ENCODE measurements at places on chromosomes 16 and 17.

DNA sequence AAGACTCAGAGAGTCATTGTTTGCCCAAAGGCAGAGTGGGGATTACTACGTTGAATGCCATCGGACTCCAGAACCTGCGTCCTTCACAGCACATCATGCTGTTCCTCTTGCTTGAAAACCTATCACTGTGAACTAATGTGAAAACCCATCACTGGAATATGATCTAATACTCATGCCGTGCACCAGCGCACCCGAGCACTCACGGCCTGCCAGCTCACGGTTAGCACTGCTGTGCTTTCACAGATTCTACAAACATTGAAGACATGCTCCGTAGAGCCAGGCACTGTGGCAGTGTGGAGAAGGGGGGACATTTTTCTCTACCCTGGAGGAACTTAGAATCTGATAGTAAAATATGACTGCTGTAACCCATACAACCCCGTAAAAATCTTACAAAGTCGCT lies 350.4 kb downstream of the C16orf95 start:
- no peak for DNase-seq

DNA sequence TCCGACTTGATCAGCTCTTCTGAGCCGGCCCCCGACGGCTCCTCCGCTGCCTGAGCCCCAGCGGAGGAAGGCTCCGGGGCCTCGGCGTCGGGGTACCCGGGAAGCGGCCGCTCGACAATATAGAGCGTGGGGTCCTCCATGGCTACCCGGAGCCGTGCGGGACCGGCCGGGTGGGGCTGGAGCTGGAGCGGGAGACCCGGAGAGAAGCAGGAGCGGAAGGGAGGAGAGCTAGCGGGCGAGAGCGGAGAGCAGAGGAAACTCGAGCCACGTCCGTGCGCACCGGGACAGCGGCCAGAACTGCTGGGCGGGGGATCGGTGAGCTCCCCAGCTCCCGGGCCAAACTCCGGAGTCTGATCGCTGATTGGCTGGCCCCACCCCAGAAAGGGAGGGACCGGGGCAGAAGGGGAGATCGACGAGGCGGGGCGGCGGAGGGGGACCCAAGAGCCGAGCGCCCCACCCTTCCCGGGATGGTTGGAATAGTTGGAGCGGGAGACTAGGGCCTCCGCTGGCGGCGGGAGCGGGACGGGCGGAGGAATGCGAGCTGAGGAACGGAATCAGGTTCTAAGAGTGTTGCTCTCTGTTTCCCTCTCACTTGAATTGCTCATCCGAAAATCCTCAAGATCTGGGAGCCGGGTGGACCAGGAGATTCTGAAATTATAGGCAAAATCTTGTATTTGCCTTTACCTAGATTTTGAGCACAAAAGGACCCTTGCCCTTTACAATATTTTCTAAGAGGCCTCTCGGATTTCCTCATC lies at the start of gene CAVIN1:
Gene CAVIN1 (minus strand): TSS at position 299 of the 755 bp plus-strand sequence. CDS start 159 bp downstream, at position 140.
- DNase-seq: peak; percentile 100

DNA sequence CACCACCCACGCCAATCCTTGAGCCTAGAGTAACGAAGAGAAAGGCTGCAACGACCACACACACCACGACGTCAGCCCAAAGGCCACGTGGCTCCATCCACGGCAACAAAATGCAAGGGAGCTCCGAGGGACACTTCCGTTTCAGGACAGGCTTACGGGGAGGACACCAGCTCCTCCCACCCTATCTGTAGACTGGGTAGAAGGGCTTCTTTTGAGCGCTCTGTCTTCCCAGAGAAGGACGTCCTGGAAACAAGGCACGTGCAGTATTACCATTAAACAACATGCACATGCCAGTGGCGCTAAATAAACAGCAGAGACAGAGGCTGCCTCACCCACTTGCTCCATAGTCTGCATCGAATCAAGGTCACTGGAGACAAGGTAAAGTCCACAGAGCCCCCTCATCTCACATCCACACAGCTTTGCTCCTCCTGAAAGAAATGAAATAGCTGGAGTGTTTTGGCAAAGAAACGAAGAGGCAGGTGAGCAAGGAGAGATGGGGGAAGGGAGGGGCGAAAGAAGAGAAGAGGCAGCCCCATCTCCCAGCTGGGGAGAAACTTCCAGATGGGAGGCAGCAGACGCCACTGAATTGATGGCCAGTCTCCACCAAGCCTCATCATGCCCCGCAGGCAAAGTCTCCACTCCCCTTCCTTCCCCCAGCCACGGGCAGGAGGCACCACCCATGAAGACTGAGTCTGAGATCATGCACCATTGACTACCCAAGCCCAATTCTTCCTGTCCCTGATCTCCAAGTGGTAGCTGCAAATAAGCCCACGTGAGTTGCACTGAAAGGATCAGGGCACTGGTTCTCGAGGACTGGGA lies 24.0 kb downstream of the ZFHX3 start:
- no peak for DNase-seq

DNA sequence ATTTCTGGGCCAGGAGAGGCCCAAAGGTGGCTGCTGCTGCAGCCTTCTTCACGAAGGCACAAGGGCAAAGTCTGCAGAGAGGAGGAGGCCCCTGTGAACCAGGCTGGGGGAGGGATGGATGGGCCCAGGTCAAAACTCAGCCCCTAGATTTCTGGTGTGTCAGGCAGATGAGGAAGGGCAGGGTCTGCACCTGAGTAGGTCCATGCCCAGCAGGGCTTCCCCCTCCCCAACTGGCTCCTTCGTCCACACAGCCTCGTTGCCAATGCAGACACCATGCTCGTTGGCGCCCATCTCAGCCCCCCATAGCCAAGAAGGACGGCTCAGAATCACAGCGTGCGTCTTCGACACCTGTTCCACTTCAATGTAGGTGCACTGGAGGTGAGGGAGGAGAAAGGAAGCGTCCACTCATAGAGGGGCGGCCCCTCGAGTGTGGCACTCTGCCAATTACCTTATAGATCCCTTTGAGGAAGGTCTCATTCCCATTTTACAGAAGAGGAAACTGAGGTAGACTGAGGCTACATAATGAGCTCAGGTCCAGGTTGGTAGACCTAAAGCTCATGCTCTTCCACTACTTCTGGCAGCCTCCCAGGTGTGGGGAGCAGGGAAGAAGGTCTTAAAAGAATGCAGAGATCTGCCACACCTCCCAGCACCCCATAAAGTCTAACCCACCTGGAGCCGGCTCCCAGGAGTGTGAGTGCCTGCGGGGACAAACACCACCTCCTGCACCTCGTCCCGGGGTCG lies 902 bp downstream of the SCRN2 start:
- DNase-seq: no peak

DNA sequence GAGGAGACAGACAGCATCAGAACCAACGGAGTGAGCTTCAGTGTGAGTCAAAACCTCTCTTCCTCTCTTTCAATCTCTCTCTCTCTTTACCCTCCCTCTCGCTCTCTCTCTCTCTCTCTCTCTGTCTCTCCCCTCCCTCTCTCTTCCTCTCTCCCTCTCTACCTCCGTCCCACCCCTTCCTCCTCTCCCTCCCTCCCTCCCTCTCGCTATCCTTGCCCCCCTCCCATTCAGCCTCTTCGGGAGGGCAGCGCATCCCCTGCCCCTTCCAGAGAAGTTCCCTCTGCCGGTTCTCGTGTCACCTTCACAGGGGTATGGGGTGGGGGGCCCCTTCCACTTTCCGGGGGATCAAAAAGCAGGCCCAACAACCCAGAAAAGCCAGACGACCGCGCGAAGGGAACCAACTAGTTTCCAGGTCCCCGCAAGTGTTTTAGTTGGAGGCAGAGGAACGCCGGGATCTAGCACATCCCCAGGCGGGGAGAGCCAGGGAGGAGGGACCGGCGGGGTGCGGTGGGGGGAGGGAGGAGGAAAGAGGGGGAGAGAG lies 28.9 kb upstream of the RBFOX1 start:
- no peak for DNase-seq

GRCh38 chr16:66491716-66492064 lies 58.2 kb downstream of the TK2 start:
- DNase-seq: no peak

GRCh38 chr16:4460936-4461249 lies 13.5 kb downstream of the NMRAL1 start:
- no peak for DNase-seq

GRCh38 chr16:50718061-50718760 lies 23.7 kb upstream of the CYLD start:
- DNase-seq: no peak

DNA sequence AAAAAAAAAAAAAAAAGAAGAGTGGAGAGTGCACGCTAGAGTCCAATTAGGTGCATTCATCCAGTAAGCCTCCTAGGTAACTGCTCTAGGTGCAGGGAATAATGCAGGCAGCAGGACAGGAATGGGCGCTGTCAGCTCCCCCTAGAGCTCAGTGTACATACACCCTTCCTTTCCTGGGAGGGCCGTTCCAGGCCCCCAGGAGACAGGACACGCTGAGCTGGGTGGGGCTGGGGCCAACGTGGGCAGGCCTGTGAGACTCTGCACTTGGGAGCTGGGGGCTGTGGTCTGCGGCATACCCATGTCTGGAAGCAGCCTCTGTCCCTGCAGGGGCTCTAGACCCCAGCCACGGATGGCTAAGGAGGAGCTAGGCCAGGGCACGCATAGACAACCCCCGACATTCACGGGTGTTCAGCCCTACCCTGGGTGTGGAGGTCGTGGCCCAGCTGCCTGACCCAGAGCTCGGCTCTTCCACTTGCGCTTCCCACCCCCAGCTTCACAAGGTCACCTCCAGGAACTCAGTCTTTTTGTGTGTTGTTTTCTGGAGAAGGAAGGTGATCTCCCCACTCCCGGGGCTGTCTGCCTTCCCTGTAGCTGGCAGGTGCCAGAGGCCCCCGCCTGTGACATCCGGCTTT lies 1.0 kb upstream of the ANTKMT start:
- DNase-seq: no peak
